ENCODE measurements at places on chromosomes 6 and 20. TPM values are rescaled to one million over a fixed set of nuclear protein-coding genes. Genes with fewer than 3 reads are reported as not detected.

GRCh38 chr20:36214684-36215256 is 21.5 kb upstream of the AAR2 start:
- DNase-seq: no peak

DNA sequence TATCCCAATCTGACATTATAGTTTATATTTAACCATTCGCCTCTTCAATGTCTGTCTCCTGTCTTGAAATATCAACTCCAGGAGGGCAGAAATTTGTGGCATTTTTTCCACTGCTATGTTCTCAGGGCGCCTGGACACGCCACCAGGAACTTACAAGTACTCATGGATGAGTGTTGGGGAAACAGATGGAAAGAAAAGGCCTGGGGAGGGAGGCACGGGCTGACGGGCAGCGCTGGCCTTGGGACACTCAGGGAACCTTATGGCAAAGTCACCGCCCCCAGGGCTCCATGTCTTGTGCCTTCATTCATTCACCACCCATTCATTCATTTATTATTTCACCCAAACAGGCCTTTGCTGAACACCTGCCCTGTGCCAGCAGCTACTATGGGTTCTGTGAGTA is 222.9 kb downstream of the PREX1 start:
- DNase-seq: no peak

- no peak for DNase-seq
These were observed 293.8 kb downstream of the FRK start for GRCh38 chr6:115766745-115767462.

GRCh38 chr6:107102414-107102805 is 12.9 kb downstream of the BEND3 start:
- no peak for DNase-seq

DNA sequence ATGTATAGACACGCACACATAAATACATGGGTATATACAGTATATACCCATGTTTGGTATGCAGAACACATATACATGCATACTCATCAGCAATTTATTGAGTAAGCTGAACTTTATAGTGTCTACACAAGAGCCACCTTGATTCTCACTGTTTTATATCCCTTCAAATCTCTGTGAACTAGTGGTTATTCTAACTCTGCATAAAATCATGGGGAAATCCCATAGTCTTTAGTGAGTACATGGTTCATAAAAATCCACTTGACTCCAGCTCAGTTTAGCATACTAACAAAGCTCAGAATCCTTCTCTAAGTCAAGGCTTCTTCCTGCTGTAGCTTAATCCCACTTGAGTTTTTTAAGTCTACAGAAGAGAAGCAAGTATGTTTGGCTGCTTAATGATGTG is 104.1 kb downstream of the THEMIS start:
- no peak for DNase-seq

The PRDM13 gene
- not detected for total RNA-seq

The RTEL1 gene
- 58.0 TPM for total RNA-seq

The NKX2-2 gene
- total RNA-seq: not detected

The SLC32A1 gene
- not detected for total RNA-seq

All from HCT116 (cell line).